Dermis microvascular lymphatic vessel endothelial cell (primary cell): ENCODE measurements at places on chromosomes 2 and 18.
A peak's percentile ranks its signal among the peaks of the same experiment; 100 is the strongest.

DNA sequence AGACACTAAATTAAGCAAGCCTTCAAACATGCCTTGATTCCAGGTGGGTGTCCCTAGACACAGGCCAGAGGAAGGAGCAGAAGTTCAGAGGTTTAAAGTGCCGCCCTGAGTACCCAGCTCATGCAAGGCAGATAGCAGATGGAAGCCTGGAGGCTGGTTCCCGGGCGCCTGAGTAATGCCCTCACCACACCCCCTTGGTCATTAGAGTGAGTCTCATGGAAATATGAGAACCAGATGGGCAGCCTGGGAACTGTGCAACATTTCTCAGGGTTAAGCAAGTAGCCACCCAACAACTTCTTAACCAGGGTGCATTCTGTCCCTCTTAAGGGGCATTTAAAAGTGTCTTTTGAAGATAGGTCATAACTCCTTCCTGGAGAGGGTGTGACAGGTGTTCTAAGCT is 44.1 kb downstream of the TGFA start:
- DNase-seq = no peak

DNA sequence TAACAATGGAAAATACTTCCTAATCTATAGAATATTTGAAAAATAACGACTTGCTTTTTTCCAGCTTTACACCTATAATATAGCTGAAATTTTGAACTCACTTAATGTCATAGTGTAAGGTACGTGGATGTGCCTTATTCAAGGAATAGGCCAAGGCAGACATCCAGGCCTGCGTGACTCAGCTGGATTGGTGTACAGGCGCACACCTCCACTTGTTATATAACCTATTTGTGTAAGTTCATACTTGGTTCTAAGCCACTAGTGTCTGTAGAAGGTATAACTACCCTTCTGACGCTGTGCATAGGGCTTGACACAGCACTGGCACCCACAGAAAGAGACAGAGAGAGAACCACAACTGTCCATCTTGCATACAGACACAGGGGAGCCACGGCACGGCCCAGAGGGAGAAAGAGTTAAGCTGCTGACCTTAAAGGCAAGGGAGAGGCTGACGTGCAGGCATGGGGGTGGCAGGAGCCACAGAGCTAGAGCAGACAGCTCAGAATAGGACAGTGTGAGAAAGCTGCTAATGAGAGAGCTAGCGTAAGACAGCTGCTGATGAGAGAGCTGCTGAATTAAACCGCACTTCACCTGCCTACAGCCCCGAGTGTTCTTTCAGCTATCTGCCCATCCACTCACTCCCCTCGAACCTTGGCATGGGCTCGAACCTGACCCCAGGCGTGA is 16.1 kb downstream of the CCDC178 start:
- DNase-seq = no peak

DNA sequence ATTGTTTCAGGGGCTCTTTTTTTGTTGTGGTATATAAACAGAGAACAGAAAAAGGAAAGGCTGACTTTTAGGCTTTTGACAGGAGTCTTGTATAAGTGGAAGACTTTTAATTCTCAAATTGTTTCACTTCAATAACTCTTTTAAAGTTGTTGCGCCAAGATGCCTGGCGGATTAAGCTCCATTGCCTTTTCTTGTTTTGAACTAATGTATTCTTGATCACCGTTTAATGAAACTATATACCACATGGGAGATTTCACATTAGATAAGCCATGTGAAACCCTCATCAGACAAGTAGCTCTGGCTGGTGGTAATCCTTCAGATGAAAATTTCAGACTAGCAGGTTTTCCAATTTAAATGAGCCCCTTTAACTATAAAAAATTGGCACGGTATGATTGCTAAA is 257.4 kb downstream of the CCDC178 start:
- DNase-seq = no peak

GRCh38 chr2:136112317-136113208 is 5.4 kb downstream of the CXCR4 start:
- no peak for DNase-seq

GRCh38 chr2:13052547-13052946 is 335.8 kb downstream of the TRIB2 start:
- DNase-seq = no peak

GRCh38 chr2:182496596-182496995 is 69.8 kb upstream of the PDE1A start:
- peak; percentile 7 for DNase-seq

DNA sequence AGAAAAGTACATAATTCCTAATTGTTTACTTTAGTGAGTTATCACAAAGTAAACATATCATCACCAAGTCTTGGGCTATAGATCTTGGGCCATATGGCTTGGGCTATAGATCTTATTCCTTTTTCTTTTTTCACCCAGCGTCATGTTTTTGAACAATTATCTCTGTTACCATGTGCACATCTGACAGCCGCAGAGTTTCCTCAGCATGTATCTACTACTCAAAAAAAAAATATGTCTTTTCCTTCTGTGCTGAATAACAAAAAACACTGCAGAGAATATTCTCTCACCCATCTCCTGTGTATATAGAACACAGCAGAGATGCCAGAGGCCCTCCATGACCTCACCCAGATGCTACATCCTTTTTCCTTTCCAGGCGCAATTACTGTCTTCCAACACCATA is 76.2 kb upstream of the MYO3B start:
- peak; percentile 86 for DNase-seq

GRCh38 chr2:236446521-236446920 is 123.1 kb upstream of the ACKR3 start:
- DNase-seq = no peak

DNA sequence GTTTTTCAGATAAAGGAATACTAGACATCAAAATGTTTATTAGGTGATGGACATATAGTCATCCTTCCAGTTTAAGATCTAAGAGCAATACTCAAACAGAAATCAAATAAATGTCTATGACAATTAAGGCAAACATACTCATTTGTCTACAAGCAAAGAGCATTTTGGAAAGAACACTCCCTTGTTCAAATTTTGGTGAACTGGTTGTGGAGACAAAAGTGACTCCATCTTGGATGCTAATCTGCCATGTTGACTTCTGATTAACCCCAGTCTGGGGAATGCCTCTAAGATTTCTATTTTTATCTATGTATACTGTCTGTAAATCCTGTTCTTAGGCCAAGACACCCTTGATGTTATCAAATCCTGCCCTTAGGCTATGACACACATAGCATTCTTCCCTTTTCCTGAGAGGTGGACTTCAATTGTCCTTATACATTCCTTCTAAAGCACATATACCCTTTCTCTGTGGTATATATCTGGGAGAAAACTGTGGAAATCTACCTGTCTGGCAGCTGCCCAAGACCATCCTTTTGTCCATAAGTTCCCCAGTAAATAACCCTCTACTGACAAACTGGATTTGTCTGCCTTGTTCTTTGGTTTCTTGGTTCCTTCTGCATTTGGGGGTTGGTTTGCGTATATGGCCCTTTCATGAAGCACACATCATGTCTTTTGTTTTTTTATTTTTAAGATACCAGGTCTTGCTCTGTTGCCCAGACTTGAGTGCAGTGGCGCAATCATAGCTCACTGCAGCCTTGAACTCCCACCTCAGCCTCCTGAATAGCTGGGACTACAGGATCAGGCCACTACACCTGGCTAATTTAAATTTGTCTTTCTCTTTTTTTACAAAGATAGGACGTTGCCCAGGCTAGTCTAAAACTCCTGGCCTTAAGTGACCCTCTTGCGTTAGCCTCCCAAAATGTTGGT is 12.5 kb upstream of the PLEKHM3 start:
- no peak for DNase-seq

DNA sequence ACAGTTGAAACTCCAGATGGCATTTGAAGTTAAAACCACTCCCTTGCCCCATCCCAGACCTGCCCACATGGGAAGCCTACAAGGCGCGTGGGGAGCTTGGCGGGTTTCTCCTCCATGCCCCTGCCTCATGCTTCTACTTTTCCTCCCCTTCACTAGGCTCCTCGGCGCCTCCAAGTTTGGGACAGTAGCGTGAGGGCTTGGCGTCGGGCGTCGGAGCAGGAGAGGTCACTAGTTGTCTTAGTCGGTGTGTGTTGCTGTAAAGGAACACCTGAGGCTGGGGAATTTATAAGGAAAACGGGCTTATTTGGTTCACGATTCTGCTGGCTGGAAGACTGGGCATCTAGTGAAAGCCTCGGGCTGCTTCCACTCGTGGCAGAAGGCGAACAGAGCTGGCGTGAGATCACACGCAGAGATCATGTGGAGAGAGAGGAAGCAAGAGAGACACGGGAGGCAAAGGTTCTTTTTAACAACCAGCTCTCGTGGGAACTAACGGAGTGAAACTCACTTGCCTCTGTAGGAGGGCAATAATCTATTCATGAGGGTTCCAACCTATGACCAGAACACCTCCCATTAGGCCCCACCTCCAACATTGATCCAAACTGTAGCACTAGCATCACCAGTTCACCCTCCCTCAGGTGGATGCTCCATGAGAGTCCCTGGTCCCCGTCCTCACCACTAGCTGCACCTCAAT is 25.3 kb downstream of the ITM2C start:
- no peak for DNase-seq

- DNase-seq = no peak
Observed at GRCh38 chr2:134675314-134675713, 43.5 kb downstream of the TMEM163 start.

DNA sequence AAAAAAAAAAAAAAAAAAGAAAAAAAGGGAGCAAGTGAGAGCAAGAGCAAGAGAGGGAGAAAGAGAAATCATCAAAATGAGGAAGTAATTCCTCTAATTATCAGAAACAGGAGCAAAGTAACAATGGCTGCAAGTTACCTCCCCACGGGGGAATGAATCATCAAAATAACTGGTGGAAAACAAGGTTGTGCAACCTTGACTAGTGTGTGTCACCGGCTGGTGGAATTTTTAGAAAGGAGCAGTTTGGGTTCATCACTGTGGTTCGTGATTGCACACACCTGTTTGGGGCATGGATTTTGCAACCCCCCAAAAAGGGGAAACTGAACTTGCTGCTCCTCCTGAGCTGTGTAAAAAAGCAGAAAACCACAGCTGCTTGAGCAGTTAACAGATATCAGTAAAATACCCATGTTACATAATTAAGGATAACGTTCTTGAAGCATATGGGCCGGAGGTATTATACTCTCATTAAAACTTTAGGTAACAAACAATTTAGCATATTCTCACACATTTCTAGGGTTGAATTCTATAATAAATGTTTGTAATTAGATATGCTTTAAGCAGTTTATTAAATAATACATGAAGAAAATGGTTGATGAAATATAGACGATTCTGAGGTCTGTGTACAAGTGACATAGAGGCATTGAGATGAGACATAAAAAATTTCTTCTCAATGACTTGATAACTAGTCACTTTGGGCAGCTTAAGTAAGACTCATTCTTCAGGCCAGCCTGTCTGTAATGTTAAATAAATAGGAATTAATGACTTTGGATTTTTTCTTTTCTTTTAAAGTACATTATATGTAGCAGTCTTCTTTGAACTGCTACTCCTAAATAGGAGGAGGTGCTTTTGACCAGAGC is 184.2 kb upstream of the ZEB2 start:
- peak; percentile 23 for DNase-seq

GRCh38 chr2:134218930-134219658 is 34.8 kb upstream of the MGAT5 start:
- no peak for DNase-seq

DNA sequence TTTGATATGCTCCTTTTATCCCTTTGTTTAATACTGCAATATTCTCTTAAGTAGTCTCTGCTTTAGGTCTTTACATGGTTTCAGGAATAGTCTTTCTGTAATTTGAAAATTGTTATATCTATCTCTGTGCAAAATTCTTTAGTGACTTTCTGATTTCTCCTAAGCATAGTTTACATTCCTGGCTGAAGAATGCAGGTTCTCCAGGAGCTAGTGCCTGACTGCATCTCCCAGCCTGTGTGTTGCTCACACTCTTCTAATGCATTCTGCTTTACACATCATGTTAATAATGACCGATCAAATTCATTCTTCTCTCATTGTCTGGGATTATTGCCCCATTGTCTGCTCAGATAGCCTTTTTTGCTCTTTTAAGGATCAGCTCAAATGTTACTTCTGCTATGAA is 1349.2 kb downstream of the DSC3 start:
- DNase-seq = no peak

- no peak for DNase-seq
Observed at GRCh38 chr18:78561757-78562510, 417.7 kb upstream of the SALL3 start.

DNA sequence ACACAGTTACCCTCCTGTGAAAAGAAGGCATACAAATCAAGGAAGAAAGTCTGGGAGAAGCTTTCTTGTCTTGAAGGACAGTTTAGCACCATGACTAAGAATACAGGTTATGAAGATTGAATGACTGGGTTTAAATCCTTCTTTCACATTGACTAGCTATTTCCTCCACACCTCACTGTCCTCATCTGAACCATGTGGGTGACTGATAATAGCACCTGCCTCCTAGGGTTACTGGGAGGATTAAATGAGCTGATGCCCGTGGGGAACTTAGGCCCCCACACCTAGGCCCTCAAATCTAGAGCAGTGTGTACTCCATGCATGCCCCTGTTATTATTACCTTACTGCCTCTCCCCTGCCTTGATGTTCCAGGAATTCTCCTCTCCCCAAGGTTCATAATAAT is 202.9 kb downstream of the FBXO15 start:
- DNase-seq = no peak

DNA sequence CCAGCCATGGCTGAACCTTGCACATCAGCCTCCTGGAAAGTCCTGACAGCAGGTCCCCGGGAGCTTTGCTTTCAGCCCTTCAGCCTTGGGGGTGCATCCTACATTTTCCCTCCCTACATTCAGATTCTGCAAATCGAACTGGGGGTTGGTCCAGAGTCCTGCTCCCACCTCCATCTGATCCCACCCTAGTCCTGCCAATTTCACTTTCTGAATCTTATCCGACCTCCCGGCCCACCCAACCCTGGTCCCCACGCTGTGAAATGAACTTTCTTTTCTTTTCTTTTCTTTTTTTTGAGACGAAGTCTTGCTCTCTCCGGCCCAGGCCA is 47.8 kb upstream of the ODC1 start:
- DNase-seq = no peak

DNA sequence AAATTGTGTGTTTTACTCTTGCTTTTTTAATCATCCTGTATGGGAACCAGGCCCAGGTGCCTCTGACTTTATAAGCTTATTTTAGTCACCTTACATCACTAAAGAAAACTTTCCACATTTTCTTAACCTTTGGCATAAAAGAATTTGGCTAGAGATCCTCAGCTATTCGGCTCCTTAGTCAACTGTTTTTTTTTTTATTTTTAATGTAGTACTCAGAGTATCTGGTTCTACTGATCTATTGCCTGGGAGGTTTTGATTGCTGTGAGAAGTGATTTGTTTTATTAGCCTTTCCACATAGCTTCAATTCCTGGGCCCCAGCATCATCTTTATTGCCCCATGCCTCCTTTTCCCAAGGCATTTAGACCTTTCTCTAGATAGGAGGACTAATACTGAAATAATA is 121.0 kb downstream of the MYO1B start:
- DNase-seq = no peak
